Right lobe of liver (tissue), 6 donors: ENCODE measurements at places on chromosomes 11 and 22.
A peak's percentile ranks its signal among the peaks of the same experiment; 100 is the strongest.

- DNase-seq: no peak
Measured at GRCh38 chr22:42912059-42912458, 55.0 kb upstream of the ARFGAP3 start.

- DNase-seq: no peak
Measured at GRCh38 chr11:34148504-34149165, 43.2 kb downstream of the NAT10 start.

GRCh38 chr11:114297806-114298709 lies 1.9 kb downstream of the NNMT start:
- no peak for DNase-seq

- DNase-seq: no peak
Measured at GRCh38 chr11:86481399-86481798, 106.7 kb downstream of the CCDC81 start.

GRCh38 chr11:38156495-38157146 lies 1558.6 kb upstream of the RAG2 start:
- DNase-seq: no peak

DNA sequence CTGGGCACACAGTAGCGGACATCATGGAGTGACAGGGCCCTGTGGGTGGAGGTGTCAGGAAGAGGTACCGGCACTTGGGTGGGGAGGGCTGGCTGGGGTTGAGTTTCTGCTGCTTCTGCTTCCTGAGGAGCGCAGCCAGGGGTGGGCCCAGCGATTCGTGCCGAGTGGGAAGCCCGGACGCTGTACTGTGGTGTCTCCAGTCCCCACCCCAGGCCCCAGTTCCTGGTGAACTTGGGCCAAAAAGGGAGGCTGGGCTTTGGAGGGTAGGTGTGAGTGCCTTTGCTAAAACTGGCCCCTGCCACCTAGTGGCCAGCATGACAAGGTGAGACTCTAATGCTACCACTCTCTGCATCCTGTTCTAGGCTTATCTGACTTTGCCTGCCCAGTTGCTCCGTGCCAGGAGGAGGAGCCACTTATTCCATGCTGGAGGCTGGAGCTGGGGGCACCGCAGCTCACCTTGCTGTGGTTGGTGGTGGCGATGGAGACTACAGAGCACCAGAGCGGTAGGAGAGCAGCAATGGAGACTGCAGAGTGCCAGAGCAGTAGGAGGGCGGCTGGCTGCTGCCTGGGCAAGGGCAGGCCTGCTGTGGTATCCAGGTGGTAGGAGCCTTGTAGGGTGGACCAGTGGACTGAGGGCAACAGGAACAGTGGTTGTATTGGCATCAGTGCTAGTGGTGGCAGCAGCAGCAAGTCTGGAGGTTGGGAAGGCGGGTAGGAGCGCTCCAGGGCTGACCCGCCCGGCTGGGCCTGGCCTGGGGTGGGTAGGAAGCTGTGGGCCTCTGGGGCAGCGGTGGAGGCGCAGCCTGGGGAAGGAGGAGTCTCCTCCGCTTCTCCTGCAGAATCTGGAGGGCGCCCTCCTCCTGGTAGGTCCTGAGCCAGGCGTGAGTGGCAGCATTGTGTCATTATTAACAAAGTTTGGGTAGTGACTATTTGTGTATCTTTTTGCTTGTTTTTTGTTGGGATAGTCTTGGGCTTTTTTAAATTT lies 2.2 kb upstream of the RFPL2 start:
- DNase-seq: peak; percentile 69

GRCh38 chr11:57143459-57143858 lies 38.3 kb upstream of the LRRC55 start:
- DNase-seq: no peak

DNA sequence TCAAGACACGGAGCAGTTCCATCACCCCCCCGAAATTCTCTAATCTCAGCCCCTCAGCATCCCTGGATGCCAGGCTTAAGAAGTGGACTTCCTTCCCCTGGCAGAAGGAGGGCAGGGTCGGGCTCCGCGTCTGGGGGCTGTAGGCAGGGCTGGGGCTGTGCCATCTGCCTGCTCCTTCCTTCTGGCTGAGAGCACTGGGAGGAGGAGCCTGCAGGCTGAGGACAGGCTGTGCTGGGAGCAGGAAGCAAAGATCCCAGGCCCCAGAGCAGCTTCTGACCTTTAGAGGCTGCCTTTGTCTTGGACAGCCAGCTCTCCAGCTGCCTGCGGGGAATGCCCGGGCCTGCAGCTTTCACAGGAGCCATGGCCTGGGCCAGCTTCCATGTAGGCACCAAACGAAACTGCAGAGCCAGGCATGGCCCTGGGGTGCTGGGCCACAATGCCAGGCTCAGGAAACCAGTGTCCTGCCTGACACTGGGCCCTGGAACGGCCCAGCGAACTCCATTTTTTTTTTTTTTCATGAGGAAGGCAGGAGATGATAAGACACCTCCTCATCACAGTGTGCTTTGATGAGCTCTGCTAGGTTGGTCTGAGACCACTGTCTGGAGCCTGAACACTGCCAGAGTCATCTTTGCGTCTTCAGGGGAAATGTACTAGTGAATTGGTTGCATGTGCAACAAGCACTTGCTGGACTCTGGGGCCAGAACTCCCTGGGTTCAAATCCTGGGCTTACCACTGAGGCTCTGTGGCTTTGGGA lies 67.9 kb downstream of the MCM5 start:
- DNase-seq: peak; percentile 49

DNA sequence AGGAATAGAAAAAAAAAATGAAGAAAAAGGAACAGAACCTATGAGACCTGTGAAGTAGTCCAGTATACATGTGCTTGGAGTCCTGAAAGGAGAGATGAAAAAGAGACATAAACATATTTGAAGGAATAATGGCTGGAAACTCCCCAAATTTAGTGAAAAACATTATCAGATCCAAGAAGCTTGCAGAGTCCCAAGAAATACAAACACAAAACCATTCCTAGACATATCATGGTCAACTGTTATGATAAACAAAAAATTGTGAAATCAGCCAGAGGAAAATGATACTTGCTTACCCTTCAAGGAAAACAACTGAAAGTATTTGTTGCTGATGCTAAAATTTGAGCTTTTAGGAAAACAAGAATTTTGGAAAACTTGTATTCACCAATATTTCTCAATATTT lies 250.1 kb downstream of the DDX10 start:
- DNase-seq: no peak

- DNase-seq: no peak
Measured at GRCh38 chr11:78200553-78200952, 11.8 kb downstream of the USP35 start.

GRCh38 chr11:130085671-130086290 lies 16.1 kb downstream of the APLP2 start:
- DNase-seq: no peak

DNA sequence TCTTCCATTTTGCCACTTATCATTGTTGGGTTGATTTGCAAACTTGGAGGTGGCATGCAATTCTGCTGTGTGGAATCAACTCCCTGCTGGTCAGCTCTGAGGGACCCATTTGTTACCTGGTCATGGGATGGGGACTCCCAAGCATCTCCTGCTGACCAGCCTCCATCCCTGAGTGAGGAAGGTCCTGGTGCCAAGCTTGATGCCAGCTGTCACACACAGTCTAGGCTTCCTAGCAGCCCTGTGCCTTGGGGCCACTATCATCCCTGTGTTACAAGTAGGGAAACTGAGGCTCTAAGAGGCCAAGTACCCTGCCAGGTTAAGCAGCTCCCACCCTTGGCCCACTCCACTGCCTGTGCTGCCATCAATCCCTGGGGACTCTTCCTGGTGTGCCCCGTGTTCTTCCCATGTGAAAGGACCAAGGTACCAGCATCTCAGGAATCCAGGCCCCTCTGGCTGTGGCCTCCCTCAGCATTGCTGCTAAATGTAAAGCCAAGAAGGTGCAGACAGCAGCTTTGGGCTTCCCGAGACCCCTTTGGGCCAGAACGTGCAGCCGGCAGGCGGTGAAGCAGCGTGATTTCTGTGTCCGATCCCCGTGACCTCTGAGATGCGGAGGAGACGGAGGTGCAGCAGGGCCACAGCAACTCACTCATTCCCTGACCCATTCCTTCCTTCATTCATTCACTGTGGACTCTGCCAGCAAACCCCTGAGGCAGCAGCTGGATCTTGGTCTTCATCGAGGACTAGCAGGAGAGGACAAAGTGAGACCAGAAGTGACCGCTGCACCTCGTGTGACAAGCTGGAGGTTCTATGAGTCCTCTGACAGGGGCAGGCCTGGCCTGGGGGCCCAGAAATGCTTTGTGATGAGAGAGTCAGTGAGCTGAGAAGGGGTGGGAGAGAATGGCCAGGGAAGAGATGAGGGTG lies 49.7 kb downstream of the MYEOV start:
- DNase-seq: no peak

DNA sequence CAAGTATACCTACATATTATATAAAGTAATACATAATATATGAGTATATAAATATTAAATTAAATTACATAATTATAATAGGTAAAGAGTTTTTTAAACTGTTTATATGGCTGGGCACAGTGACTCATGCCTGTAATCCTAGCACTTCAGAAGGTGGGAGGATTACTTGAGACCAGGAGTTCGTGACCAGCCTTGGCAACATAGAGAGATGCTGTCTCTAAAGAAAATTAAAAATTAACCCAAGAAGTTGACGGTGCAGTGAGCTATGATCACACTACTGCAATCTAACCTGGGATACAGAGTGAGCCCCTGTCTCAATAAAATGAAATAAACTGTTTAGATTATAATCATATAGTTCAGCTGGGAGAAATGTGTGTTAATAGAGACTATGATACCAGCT lies 363.0 kb downstream of the DDX10 start:
- no peak for DNase-seq

DNA sequence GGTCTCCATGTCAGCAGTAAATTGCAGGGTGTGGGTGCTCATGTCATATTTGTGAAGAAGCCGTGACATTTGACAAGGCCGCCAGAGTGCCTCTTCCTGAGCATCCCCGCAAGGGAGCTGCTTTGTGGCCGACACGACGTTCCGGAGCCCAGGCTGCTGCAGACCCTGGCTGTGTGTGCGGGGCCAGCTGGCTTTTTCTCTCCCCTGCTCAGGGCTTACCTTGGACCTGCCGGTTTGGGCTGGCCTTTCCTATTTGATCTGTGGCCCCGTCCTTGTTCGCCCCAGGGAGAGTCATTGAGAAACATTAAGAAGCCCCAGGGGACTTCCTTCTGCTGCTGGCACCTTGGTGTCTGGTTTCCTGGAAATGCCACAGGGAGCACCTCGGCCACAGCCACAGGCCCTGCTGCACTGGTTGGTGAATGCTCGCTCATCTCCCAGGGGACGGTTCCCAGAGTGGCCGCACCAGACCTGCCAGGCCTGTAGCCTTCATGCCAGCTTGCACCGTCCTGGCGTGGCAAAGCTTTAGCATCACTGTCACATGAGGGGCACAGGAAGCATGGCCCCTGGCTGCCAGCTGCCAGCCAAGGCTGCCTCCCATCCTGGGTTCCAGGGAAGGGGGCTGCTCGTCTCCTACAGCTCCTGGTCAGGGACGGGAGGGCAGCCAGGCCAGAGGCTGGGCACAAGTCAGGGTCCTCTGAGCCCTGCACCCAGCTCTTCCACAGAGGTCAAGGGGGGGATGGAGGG lies 5.4 kb downstream of the GRK2 start:
- DNase-seq: peak; percentile 30

- no peak for DNase-seq
Measured at GRCh38 chr11:108873941-108874340, 209.1 kb downstream of the DDX10 start.

DNA sequence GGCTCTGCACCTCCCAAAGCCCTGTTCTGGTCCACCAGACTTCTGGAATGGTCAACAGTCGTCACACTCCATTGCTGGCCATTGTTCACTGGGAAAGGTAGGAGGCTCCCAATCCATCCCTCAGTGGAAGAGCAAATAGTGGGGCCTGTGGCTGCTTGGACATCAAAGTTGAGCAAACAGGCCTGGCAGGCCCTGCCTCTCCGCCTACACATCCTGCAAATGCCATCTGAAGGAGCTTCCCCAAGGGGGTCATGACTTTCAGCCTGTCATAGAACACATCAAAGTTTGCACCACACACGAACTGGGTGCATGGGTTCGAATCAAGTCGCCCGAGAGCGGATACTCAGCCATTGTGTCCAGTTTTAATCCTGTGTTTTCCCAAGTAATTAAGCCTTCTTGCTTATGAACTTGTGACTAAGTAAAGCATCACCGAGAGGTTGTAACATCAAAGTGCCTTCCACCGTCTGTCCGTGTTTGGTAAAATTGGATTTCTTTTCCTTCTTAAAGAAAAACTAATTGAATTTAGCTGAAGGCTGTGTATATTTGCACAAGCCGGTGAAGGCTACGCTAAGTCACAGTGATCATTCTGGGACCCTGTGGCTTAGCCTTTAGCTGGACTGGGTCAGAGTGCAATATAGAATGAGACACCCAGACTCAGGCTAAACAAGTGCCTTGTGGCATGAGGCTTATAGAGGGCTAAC lies 36.1 kb downstream of the CLPB start:
- no peak for DNase-seq

DNA sequence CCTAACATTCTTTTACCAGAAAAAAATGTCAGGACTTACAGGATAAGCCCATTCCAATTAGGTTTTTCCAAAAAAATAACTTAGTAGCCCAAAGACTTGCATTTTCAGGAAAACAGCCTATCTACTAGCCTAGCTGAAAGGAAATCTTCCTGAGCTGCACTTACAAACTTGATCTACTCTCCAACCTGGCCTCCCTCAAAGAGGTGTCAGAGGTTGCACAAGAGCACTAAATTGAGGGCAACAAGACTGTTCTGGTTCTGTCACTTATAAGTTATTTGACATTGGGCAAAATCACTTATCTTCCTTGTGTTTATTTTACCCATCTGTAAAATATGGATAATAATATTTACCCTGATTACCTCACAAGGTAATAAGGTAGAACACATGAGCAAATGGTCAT lies 7.9 kb upstream of the SOX6 start:
- no peak for DNase-seq

- DNase-seq: no peak
Measured at GRCh38 chr22:32587449-32587848, 112.8 kb downstream of the FBXO7 start.

GRCh38 chr11:120832481-120833238 lies 191.2 kb upstream of the TBCEL start:
- DNase-seq: no peak
